Spleen (tissue), 13 donors: ENCODE measurements at places on chromosomes 12 and 14.

DNA sequence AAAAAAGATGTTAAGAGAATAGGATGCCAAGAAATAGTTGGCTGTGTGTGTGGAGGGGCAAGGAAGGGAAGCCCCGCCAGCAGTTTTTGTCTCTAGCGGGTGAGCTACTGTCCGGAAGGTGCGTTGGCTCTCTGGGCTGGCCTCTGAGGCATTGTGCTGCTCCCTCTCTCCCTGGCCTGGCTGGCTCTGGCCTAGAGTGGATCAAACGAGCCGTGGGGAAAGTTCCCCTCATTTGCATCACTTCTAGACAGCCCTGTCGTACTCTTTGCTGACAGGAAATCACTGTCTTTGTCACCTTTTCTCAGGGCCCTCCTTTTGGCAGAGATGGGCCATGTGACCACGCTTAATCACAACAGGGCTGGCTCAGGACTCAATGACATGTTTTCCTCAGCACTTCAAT lies 236.1 kb upstream of the NPAS3 start:
- no peaks in the 10 kb centered on the region for H3K4me1 ChIP-seq
- H3K4me3 ChIP-seq = no peak overlapping the region
- H3K27me3 ChIP-seq = no peaks in the 10 kb centered on the region
- H3K27ac ChIP-seq = peak overlapping the region; percentile 42
- H3K36me3 ChIP-seq = no peaks in the 10 kb centered on the region

DNA sequence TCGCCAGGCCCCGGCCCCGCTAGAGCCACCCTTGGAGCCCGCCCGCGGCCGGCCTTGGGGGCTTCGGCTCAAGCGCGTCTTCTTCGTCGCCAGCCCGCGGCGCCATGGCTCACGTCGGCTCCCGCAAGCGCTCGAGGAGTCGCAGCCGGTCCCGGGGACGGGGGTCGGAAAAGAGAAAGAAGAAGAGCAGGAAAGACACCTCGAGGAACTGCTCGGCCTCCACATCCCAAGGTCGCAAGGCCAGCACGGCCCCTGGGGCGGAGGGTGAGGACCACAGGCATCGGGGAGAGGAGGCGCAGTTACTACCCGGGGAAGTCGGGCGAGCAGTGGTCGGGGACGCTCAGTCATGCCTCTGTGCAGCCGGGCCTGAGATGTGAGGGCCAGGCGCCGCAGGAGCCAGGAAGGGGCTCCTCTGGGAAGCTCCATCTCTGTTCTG lies 573 bp downstream of the ARL6IP4 start:
- peaks cover 91% of the 10 kb centered on the region for H3K4me1 ChIP-seq
- peaks cover 6% of the 10 kb centered on the region for H3K36me3 ChIP-seq
- H3K27ac ChIP-seq = peak overlapping the region; percentile 95
- peak overlapping the region; percentile 88 for H3K4me3 ChIP-seq

DNA sequence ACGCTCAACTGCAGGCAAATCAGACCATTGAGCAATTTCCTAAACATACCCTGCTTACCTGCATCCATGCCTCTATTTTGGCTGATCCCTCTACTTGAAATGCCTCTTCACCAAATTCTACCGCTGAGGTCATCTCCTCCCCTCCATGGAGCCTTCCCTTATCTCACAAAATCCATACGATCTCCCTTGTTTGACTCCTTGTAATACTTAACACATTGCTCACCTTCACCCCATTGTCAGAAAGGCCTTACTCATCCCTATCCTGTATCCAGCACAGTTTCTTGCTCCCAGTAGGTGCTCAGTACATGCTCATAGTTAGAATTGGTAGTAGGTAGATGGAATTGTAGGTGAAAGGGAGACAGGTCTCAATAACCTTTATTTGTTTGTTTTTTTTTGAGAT lies 5.4 kb downstream of the DDN start:
- H3K36me3 ChIP-seq = no peaks in the 10 kb centered on the region
- H3K4me3 ChIP-seq = no peak overlapping the region
- no peak for DNase-seq
- H3K4me1 ChIP-seq = peaks cover 33% of the 10 kb centered on the region

GRCh38 chr14:80491650-80492049 lies 280.3 kb upstream of the DIO2 start:
- no peaks in the 10 kb centered on the region for H3K36me3 ChIP-seq
- no peak overlapping the region for H3K27ac ChIP-seq
- H3K27me3 ChIP-seq = no peaks in the 10 kb centered on the region
- no peak overlapping the region for H3K4me3 ChIP-seq
- H3K4me1 ChIP-seq = peaks cover 8% of the 10 kb centered on the region

DNA sequence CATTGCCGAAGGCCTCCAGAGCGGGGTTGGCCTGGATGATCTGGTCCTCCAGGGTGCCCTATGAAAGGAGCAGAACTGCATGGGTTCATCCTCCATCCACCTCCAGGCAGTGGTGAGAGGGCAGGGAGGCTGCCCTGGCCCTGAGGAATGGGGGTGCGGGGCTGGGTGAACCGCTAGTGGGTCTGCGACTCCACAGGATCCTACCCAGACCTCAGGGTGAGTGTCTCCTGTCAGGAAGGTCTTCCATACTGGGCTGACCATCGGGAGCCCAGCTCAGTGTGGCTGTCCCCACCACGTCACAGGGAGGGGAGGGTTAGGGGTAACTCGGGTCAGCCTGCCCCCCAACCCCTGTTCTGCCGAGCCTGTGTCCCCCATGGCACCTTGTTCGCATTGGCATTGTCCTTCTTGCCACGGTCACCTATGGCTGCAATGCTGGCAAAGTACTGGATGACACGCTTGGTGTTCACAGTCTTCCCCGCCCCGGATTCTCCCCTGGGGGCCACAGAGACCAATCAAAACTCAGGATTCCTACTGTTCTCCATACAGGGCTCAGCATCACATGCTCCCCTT lies 3.7 kb downstream of the MYH6 start:
- no peak overlapping the region for H3K4me3 ChIP-seq
- DNase-seq = no peak
- H3K27me3 ChIP-seq = peaks cover 17% of the 10 kb centered on the region
- no peaks in the 10 kb centered on the region for H3K4me1 ChIP-seq

DNA sequence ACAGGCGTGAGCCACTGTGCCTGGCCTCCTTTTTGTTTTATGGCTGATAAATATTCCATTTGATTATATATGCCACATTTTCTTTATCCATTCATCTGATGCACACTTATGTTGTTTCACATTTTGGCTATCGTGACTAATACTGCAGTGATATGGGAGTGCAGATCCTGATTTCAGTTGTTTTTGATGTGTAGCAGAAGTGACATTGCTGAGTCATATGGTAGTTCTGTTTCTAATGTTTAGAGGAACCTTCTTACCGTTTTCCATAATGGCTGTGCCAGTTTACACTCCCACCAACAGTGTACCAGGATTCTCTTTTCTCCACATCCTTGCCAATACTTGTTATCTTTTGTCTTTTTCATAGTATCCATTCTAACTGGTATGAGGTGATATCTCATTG lies 235.9 kb downstream of the ERC1 start:
- H3K4me3 ChIP-seq = no peak overlapping the region
- H3K36me3 ChIP-seq = no peaks in the 10 kb centered on the region
- DNase-seq = no peak

DNA sequence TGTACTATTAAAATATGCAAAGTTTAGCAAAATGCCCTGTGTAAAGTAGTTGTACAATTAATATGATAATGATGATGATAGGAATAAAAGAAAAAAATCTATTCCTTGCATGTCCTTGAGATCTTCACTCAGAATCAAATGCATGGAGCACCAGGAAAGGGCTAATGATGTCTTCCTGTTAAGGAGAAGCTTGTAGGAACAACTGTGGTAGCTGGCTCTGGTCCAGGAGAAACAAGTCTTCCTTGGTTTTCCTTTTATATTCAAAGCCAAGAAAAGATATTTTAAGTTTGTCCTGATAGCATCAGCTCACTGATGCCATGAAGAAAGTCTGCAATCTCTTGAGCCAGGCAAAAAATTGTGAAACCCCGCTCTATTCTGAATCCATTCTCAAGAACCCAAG lies 138.9 kb downstream of the PIK3C2G start:
- no peak overlapping the region for H3K4me3 ChIP-seq
- no peak overlapping the region for H3K27ac ChIP-seq
- no peaks in the 10 kb centered on the region for H3K36me3 ChIP-seq
- no peaks in the 10 kb centered on the region for H3K27me3 ChIP-seq

GRCh38 chr12:28178775-28179174 lies 11.5 kb upstream of the CCDC91 start:
- H3K27me3 ChIP-seq = no peaks in the 10 kb centered on the region
- no peaks in the 10 kb centered on the region for H3K36me3 ChIP-seq
- no peak overlapping the region for H3K4me3 ChIP-seq
- no peaks in the 10 kb centered on the region for H3K4me1 ChIP-seq
- DNase-seq = no peak
- H3K27ac ChIP-seq = no peak overlapping the region

- no peak overlapping the region for H3K4me3 ChIP-seq
- H3K36me3 ChIP-seq = no peaks in the 10 kb centered on the region
- DNase-seq = no peak
- no peak overlapping the region for H3K27ac ChIP-seq
- no peaks in the 10 kb centered on the region for H3K27me3 ChIP-seq
These were observed 111.9 kb downstream of the SCARB1 start for GRCh38 chr12:124751654-124752355.

DNA sequence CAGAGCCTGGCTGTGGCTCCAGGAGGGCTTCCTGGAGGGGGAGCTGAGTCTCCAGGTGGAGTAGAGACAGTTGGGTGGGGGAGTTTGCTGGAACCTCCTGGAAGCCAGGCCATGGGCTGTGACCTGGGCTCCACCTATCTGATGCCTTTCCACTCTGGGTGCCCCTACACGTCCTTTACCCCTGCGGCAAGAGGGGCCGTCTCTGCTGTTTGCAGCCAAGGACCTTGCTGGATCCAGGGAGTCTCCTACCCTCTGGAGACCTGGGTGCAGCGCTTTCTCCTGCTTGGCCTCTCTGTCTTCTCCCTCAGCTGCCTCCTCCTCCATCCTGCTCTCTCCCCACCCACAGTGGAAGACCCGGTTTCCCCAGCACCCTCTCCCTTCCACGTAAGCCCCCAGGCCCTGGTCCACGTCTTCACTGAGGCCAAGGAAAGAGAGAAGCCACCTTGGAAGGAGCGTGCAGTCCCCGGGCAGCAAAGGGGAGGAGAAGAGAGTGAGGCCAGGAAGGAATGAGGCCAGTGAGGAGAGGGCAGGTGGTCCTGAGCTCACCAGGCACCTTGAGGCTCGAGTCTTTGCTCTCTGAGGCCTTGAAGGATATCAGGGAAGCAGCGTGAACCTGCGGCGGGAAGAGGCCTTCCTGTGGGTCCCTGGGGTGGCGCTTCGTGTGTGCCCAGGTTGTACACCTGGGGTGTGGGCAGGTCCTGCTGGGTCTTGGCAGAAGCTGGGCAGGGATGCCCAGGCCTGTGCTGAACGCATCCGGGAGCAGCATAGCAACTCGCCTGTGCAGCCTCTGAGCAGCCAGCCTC lies 294.3 kb upstream of the RTL1 start:
- no peaks in the 10 kb centered on the region for H3K36me3 ChIP-seq
- no peak overlapping the region for H3K27ac ChIP-seq
- no peaks in the 10 kb centered on the region for H3K27me3 ChIP-seq
- no peaks in the 10 kb centered on the region for H3K4me1 ChIP-seq

DNA sequence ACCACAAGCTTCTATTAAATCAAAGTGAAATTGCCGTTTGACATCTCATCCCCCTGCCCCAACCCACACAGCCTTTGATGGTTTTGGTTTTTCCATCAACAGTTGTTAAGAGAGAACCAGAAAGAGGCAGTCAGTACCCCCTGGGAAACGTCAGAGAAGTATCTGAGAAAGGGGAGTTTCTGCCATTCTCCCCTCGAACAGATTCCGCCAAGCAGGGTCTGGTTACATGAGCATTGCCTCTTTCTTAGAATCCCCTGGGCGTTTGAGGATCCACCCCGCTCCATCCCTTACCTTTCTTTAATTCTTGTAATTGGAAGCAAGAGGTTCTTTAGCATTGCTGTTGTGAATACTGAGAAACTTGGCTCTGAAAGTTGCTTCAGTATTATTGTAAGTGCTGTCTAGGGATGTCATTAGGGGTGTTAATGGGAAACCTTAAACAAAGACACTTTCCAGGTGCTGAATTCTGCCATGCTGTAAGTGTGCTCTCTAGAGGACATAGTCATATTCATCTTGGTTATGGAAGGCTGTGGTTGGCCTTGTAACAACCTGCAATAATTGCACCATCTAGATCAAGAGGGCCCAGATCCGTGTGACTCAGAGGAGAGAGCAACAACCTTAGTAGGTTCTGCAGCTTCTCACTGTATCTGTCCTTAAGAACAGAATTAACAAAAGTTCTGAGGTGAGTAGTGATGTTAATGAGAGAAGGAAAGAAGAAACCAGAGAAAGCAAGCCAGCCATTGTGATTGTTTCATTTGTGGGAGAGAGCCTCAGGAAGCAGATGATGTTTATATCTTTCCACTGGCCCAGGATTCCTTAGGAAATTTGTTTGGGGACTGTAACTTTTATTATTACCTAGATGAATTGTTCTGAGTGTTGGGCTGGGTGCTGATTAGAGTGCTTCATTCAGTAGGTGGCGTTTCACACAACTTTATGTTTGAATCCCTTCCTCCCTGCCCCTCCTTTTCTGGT lies 9.0 kb downstream of the TMBIM6 start:
- H3K4me3 ChIP-seq = no peak overlapping the region
- H3K27ac ChIP-seq = peak overlapping the region; percentile 33
- no peaks in the 10 kb centered on the region for H3K27me3 ChIP-seq

DNA sequence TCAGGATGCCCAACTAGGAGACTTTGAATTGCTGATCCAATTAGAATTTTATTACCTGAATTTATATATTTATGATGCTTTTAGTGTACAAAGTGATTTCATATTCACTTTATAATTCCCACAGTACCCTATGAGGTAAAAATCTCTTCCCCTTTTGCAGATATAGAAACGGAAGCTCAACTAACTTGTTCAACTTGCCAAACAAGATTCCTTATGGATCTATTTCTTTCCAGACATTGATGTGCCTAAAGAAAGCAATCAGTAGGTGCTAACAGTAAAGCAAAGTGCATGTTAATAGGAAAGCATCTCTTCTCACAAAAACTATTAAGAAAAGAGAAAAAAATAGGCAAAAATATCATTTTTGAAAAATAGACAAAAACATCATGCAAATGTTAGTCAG lies 65.9 kb upstream of the PPP1R12A start:
- no peaks in the 10 kb centered on the region for H3K36me3 ChIP-seq
- no peak overlapping the region for H3K27ac ChIP-seq
- H3K27me3 ChIP-seq = no peaks in the 10 kb centered on the region
- DNase-seq = no peak
- H3K4me1 ChIP-seq = peaks cover 6% of the 10 kb centered on the region
- no peak overlapping the region for H3K4me3 ChIP-seq

DNA sequence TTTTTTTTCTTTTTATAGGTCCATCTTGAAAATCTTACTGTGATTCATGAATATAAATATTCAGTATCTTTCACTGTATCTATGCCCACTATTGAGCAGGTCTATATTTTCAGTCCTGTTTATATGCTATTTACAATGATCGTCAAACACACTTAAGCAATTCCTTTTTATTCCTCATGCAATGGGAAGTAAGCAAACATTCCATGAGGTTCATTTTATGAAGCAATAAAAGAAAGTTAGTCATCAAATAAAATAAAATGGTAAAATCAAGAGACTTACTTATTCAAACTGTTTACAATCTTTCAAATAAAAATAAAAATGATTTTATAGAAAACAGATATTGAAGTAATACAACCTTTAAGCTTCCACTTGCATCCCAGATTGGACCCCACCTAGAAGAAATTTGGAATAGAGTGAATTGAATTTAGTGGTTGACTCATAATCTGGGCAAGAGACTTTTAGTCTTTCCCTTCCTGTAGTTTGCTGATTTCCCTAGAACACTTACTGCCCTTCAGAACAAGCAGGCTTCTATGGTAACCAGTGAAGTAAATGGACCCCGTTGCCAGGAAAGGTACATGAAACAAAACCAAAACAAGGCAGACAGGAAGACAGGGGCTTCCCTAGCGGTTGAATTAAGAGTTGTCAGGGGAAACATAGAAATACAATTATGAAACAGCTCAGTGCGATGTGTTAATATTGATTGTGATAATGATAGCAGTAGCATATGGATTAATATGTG lies 241.0 kb upstream of the ATP2B1 start:
- no peak overlapping the region for H3K4me3 ChIP-seq
- no peak for DNase-seq
- no peaks in the 10 kb centered on the region for H3K27me3 ChIP-seq
- peak overlapping the region; percentile 27 for H3K27ac ChIP-seq
- H3K4me1 ChIP-seq = peaks cover 33% of the 10 kb centered on the region
- no peaks in the 10 kb centered on the region for H3K36me3 ChIP-seq
